IPS-NIHi11 (cell line): ENCODE measurements at places on chromosomes 2 and 18.

DNA sequence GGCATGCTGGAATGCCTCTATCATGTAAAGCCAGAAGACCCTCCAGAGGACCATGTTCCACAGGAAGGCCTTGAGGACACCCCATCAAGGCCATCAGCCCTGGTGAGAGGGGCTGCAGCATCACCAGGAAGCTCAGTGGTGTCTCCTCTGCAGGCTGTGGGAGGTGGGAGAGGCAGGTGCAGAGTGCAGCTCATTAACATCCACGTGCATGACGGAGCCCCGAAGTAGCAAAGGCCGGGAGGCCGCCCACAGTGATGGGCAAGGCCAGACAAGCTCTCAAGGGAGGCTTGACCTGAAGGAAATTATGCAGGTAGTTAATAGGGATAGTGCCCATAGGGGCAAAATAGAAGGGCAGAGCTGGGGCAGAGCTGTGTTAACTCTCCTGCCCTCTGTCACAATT lies 30.3 kb upstream of the SMCHD1 start:
- no peak for DNase-seq

DNA sequence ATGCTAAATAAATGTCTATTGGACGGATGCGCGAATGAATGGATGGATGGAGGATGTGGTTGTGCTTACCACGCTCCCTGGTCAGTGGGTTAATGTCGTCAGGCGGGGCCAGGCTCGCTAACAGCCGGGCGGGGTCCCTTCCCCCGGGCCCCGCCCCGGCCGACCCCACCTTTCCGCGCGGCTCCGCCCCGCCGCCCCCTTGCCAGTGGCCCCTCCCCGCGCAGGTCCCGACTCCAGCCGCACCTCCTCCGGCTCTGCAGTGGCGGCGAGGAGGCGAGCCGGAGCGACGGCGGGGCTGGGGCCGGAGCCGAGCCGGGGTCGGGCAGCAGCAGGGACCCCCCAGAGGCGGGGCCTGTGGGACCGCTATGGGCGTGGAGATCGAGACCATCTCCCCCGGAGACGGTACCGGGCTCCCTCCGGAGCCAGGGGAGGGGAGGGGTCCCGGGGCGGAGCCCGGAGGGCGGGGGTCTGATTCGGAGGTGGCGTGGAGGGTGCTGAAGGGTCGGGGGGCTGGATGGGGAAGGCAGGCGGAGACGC lies at the start of gene FKBP1B:
FKBP1B (plus strand) TSS at position 257 of the 537 bp plus-strand sequence; CDS start at position 366, 109 bp downstream.
- DNase-seq: peak; percentile 85

GRCh38 chr2:197705912-197706838 lies 1.0 kb downstream of the MARS2 start:
- no peak for DNase-seq

GRCh38 chr2:167471734-167472133 lies 583.5 kb downstream of the XIRP2 start:
- DNase-seq: peak; percentile 12

DNA sequence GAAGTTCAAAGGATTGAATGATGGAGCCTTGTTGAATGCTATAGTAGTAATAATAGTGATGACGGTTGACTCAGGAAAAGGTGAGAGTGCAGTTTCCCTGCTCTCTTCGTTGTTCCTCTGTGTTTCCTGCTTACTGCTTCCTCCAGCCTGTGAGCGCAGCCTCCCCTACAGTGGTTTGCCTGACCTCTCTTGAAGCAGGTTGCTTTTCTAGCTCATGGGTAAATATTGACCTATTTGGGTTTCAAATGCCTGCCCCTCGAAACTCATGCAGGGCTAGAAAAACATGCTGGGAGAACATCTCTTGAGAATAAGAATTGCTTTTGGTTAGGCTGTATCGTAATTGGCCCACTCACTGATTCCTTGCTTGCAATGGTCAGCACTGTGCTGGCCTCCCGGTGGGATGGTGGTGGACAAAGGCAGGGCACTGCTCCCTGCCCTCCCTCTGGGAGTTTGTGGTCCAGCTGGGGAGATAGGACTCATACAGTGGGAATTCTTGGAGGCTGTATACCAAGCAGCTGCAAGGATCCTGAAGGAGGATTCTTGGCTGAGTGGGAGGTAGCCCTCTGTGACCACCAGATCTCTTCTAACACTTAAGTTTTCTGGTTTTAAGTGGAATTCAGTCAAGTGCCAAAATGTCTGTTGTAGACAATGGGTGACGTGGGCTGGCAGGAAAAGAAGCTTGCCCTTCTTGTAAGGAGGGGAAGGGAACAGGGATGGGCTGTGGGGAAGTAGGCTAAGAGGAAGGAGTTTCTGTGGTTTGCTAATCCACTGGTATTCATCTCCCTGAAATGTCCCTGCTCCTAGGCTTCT lies 5.4 kb upstream of the RNF181 start:
- DNase-seq: no peak

DNA sequence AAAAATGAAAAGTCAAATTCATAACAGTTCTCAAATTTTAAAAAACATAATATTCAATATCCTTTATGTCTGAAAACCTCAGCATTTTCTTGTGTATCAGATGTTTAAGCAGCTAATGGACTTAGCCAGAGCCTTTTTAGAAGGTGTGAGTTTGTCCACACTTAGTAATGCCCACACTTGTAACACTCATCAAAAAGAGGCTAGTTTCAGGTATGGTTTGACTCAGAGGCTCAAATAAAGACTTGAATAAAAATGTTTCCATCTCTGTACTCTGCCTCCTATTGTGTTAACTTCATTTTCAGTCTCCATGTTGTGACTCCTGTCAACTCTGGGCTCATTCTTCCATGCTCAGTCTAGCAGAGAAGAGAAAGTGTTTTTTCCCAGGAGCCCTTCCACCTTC lies 311.6 kb downstream of the IRS1 start:
- no peak for DNase-seq

- DNase-seq: no peak
These were observed 766 bp downstream of the TMEM17 start for GRCh38 chr2:62505109-62505749.

GRCh38 chr2:152466980-152467676 lies 132.2 kb downstream of the FMNL2 start:
- DNase-seq: no peak

DNA sequence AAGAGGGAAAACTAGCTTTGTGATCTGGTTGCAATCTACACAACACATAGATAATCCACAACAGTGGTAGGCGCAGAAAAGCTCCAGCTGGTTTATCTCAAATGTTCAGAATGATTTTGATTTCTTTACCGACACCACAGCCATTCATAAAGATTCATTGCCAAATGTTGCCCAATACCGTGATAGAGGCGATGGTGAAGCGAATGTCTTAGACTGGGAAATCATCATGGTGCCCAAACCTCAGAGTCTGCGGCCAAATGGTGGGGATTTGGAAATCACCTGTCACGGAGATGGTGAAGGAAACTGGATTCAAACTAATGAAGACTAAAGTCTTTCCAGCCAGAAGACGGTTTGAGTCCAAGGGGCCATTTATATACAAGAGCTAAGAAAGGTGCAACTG lies 48.5 kb upstream of the CCDC150 start:
- DNase-seq: no peak

DNA sequence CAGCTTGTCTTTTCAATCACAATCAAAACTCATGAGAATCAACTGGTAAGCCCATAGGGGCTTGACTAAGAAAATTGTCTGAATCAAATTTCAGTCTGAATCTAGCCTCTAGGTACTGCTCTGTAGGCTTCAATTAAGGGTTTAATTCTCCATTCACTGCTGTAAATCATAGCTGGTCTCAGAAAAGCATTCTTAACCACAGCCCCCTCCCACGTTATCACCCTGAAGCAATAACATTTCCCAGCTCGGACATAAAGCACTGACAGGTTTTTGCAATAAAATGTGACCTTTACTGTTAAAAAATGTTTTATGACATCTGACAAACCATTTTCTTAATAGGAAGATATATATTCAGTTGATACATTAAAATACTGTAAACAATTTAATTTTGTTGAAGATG lies 55.0 kb downstream of the LRP1B start:
- DNase-seq: no peak

DNA sequence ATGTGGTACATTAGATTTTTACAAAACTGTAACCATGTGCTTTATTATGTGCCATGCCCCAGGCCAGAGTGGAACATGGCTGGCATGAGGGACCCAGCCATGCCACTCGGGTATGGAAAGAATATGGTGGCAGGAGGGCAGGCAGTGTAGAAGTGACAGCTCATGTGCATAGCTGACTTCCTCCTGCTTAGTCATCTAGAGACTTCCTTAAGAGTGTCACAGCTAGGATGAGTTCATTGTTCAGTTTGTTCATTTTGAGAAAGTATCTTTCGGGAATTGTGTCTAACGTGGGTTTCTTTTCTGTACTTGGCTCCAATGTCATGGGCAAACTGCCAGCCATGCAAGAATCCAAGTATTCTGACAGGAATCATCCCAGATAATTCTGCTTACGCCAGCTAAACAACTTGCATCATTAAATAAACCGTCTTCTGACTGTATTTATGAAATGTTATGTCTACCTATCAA lies 94.3 kb upstream of the ITGB6 start:
- DNase-seq: no peak
